ENCODE measurements at places on chromosomes 5 and 9. TPM values are rescaled to one million over a fixed set of nuclear protein-coding genes. Genes with fewer than 3 reads are reported as not detected.

DNA sequence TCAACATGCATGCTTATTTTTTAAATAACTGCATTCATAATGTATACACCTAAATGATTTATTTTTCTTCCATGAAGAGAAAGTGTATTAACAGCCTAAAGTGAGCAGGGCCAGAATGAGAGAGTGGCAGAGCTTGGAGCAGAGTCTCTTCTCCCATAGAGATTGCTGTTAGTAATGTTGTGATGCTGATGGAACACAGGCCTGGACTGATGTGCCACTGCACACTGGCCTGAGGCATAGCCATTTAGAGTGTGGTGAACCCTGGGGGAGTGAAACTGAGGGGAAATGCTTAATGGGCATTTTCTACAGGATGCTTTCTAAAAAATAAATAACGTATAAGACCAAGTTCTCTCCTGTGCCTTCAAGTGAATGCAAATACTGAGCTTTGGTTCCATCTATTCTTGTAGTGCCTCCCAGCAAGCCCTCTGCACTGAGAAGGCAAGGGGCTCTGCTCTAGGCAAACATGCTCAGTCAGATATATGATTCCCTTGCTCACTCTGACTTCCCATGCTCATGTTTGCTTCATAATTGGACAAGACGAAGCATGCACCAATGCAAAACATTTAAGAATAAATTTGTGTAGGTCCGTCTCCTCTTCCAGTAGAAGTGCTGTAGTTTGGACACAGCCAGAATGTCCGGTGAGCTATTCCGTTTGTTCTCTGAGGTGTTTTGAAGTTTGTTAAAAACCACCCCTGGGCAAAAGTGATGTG lies 185.7 kb downstream of the PBX3 start:
- no peak for DNase-seq
- H3K27me3 ChIP-seq = no peaks in the 10 kb centered on the region
- no peaks in the 10 kb centered on the region for H3K4me1 ChIP-seq
- no peaks in the 10 kb centered on the region for H3K36me3 ChIP-seq

DNA sequence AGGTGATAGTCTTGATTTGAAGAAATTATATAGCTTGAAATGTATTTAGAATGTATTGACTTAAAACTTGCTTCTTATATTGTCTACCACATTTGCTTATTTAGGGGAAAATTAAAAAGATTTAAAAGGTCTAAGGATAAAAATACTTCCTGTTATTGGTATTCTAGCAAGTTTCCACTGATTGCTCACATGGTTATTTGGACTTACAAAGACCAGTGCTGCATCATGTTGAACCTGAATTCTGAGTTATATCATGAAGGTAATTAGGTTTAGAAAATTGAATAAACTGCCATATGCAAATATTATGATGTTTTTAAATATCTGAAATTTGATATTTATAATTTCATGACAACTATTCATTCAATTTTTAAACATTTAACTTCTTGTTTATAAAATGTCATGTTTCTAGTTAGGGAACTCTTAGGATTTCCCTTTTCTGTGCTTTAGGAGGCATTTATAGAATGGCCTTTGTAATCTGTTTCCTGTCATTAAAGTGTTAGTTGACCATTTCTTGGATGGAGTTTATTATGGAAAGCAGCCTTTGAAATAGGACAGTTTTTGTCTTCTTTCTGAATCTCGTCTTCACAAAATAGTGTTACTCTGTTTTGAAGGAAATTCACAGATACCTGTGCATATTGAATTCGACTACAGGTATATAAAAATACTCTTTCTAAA lies 85.8 kb downstream of the MTREX start:
- H3K27ac ChIP-seq = no peak overlapping the region
- no peaks in the 10 kb centered on the region for H3K4me1 ChIP-seq
- no peaks in the 10 kb centered on the region for H3K27me3 ChIP-seq
- no peak overlapping the region for H3K4me3 ChIP-seq
- DNase-seq = no peak

DNA sequence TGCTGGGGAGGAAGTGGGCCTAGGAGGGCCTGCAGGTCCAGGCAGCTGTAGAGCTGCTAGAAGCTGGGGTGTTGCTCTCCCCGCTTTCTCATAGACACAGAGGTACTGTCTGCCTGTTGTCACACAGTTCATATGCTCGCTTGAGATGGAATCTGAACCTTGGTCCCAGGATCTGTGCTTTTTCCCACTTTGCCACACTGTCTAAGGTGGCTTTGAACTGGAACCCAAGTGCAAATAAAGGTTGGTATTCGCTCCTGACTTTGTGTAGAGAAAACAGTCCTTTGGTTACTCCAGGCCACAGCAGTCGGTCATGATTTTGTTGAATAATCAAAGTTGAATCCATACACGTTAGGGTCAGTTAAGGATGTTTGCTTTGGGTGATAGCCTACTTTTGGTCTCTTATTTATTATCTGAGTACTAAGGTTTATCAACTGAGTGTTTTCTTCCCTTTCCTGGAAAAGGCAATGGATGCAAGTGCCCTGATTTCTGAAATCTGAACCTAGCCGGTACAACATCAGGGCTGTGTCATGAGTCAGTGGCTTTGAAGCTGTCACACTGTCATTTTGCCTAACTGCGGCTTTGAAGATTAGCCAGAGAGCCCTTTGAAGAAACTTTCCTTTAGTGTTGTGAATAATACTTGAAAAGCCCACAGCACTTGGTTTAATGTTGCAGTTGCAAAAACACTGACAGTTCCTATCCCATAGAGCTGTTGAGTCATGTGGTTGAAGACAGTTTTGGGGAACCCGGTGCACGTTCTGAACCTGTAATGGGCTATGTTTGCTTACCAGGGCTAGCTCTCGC lies 41.3 kb downstream of the HABP4 start:
- H3K27ac ChIP-seq = peak overlapping the region; percentile 71
- H3K36me3 ChIP-seq = peaks cover 2% of the 10 kb centered on the region
- H3K4me3 ChIP-seq = peak overlapping the region; percentile 63
- peak; percentile 34 for DNase-seq
- H3K27me3 ChIP-seq = no peaks in the 10 kb centered on the region
- peaks cover 15% of the 10 kb centered on the region for H3K4me1 ChIP-seq

The TEX48 gene
- 1.7 TPM for total RNA-seq

The ZNF782 gene
- total RNA-seq = 7.1 TPM

DNA sequence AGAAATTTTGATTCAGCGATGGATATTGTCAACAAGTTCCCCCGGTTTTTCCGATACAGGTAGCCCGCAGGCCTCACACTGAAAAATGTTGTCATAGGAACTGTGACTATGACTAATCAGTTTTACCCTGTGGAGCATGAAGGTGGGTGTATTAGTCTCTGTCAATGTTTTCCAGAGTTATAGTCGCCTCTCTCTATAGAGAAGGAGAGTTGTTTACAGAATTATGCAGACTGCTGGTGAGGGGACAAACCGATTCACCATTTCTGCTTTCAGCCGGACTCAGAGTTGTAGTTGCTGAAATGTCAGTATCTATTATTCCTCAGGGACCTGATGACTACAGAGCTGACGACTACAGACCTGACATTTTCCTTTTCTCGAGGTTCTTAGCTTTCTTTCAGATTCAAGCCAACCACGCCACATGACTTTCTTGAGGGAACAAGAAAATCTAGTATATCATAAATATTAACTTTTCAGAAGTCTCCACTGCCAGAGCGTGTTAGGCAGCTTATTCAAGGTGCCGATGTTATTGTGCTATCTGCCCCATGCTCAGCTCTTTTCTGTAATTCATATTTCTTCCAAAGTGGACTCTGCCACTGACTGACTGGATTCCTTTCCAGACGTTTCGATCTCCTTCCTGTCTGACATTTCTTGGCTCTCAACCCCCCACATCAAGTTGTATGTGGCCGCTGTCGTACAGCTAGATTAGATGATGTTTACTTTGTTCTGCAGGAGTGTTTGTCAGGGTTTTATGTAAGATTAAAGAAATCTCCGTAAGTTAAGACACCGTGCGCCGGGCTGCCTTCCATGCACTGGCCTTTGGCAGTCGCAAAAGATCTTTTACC lies 178.1 kb downstream of the FGF1 start:
- no peaks in the 10 kb centered on the region for H3K27me3 ChIP-seq
- no peaks in the 10 kb centered on the region for H3K36me3 ChIP-seq
- H3K27ac ChIP-seq = no peak overlapping the region
- peaks cover 48% of the 10 kb centered on the region for H3K4me1 ChIP-seq

The SREK1 gene
- total RNA-seq = 63.1 TPM

DNA sequence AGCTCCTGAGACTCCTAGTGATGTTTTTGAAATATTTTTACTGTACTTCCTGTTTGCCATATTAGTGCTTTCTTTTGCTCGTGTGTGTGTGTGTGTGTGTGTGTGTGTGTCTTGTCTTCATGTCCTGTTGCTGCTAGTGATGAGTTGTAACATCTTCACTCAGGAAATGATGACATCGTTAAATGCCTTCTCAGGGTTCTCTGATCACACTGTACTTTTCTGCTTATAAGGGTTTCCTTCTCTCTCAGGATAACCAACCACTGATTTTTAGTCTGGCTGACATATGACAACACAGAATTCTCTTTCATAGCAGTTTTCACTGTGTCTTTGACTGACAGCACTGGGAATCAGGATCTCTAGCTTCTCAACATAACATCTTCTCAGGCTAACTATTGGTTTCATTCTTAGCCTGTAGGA lies 16.1 kb downstream of the SV2C start:
- peak overlapping the region; percentile 34 for H3K27ac ChIP-seq
- H3K4me3 ChIP-seq = peak overlapping the region; percentile 12
- no peaks in the 10 kb centered on the region for H3K36me3 ChIP-seq
- peaks cover 11% of the 10 kb centered on the region for H3K4me1 ChIP-seq

DNA sequence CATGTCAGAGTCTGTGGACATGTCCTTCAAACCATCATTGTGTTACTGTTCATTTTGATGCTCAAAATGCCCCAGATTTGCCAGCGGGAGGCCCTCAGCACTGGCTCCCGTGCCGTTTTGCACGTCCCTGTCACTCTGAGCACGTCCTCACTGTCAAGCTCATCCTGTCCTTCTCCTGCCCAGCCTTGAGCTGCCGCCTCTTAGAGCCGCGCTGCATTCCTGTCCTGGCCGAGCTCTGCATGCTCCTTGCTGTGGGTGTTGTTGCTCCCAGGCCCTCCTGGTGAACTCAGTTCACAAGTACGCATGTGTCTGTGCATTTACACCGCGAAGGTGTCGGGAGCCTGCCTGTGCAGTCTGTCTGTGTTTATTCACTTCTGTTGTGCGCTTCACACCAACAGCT lies 62.2 kb downstream of the WNK2 start:
- H3K4me1 ChIP-seq = no peaks in the 10 kb centered on the region
- no peak overlapping the region for H3K4me3 ChIP-seq
- no peaks in the 10 kb centered on the region for H3K27me3 ChIP-seq

The SMU1 gene
- 27.6 TPM for total RNA-seq

DNA sequence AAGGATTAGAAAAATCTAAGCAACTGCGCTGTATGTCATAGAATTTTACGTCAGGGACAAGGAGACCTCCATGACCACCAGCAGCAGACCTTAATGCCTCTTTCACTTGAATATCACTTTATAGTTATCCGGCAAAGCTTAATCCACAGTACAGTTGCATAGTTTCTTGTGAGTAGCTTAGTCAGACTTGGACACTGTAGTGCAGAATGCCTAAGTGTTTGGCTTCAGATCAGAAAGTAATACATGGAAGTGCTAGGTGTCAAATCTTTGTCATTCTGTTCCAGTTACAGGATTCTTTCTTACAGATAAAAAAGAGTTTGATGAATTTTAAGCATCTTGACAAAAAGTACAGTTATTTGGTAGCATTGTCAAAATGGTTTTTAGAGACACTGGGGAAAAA lies 239.9 kb upstream of the PAPPA start:
- DNase-seq = no peak
- H3K36me3 ChIP-seq = no peaks in the 10 kb centered on the region
- no peak overlapping the region for H3K4me3 ChIP-seq
- H3K27me3 ChIP-seq = no peaks in the 10 kb centered on the region
- no peak overlapping the region for H3K27ac ChIP-seq

The BTNL8 gene
- 1.2 TPM for total RNA-seq

DNA sequence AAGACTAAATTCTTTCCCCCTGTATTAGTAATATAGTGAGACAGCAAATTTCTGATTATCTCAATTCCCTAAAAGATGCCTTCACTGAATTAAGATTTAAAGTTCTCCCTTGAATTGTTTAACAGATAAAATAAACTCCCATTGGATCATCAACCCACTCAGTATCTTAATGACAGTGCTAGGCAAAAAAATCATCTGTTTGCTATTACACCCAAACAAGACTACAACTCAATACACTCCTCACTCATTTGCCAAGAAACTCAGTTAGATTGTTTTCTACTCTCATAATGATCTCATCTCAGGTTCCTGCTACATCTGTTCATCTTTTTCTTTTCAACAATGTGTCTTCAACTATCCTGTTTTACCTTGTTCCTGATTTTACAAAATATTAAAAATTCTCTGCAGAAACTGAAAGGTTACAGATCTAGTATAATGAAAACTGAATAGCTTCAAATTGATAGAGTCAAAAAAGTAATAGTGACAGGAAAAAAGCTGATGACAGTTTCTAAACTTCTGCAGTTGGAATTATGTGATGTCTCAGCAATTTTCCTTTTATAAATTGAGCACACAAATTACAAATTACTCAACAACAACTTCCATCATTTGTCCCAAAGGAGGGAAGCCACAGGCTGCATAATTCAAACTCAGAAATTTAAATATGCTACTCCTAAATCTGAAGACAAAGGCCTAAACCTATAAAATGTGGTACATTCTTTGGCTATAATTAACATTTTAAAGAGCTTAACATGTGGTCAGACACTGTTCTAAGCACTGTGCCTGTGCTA lies 39.4 kb downstream of the HOMER1 start:
- H3K4me1 ChIP-seq = peaks cover 6% of the 10 kb centered on the region
- no peak for DNase-seq
- peaks cover 5% of the 10 kb centered on the region for H3K27me3 ChIP-seq
- H3K27ac ChIP-seq = no peak overlapping the region
- no peaks in the 10 kb centered on the region for H3K36me3 ChIP-seq
- H3K4me3 ChIP-seq = no peak overlapping the region

- no peaks in the 10 kb centered on the region for H3K27me3 ChIP-seq
- peaks cover 19% of the 10 kb centered on the region for H3K4me1 ChIP-seq
- no peak overlapping the region for H3K27ac ChIP-seq
- peaks cover 23% of the 10 kb centered on the region for H3K36me3 ChIP-seq
- no peak for DNase-seq
Observed at GRCh38 chr5:80686757-80687156, 32.0 kb upstream of the DHFR start.

DNA sequence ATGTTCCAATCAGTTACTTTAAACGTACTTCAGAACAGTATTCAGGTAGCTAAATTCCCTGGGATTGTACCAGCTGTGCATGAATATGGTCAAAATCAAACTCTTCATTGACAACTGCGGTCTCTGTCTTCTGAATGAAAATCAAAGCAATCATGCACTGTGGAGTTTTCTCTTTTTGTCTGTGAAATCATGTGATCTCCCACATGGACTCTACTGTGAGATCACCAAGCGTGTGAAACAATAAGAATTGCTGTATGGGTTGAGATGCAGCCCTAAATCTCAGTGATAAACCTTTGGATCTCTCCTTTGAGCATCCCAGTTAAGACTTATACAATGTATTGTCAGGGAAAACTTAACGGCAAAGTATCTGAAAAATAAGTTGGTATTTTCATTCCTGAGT lies 6.1 kb downstream of the NRG2 start:
- H3K4me3 ChIP-seq = no peak overlapping the region
- DNase-seq = no peak
- peaks cover 7% of the 10 kb centered on the region for H3K4me1 ChIP-seq
- no peaks in the 10 kb centered on the region for H3K36me3 ChIP-seq
- H3K27ac ChIP-seq = no peak overlapping the region
- peaks cover 81% of the 10 kb centered on the region for H3K27me3 ChIP-seq

Measured in activated T-cell treated with anti-CD3 and anti-CD28 coated beads, Interleukin-2, amount 50 U/mL, for 72 hours (primary cell).